Memory B cell (primary cell): ENCODE measurements at places on chromosomes 5 and 9.

DNA sequence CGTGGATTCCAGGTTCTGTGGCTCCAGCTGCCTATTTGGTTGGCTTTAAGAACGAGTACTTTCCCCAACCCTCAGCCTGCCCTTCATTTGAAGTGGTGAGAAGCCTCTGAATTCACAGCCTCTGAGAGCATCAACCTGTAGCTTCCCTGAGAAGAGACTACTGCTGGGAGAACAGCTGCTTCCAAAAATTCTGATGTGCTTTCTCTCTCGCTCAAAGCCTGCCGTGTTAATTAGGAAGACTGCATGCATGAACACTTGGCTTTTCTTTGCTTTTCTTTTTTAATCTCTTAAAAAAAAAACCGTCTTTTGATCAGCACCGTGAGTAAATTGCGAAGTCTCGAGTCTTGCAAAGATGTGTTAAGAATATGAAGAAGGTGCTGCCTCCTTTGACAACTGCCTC is 153.4 kb upstream of the MAP1B start:
- no peak for DNase-seq

DNA sequence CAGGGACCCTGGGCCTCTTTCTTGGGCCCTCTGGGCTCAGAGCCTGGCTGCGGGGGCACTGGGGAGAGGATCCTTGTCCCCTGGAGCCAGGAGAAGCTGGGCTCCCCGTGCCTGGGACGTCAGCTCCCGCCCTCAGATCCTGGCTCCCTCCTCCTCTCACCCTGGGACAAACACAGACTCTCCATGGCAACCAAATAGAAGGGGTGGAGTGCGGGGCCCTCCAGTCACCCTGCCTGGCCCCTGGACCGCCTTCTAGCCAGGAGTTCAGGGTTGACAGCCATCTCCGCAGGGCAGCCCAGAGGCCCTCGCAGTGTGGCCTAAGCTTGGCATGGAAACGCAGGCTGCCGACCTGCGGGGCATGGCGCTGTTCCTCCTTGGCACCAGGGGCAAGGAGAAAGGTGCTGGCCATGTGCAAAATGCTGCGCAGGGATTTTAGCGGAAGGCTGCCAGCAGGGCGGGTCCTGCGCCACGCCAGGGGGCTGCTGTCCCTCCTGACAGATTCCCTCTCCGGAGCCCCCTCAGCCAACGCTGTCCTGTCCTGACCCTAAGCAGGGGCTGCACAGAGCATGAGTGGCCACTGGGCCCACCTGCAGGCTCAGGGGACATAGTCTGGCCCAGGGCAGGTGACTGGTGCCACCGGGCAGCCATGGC is 1.0 kb downstream of the ZDHHC11 start:
- DNase-seq: no peak

GRCh38 chr9:138011951-138012500 is 134.4 kb downstream of the CACNA1B start:
- no peak for DNase-seq

DNA sequence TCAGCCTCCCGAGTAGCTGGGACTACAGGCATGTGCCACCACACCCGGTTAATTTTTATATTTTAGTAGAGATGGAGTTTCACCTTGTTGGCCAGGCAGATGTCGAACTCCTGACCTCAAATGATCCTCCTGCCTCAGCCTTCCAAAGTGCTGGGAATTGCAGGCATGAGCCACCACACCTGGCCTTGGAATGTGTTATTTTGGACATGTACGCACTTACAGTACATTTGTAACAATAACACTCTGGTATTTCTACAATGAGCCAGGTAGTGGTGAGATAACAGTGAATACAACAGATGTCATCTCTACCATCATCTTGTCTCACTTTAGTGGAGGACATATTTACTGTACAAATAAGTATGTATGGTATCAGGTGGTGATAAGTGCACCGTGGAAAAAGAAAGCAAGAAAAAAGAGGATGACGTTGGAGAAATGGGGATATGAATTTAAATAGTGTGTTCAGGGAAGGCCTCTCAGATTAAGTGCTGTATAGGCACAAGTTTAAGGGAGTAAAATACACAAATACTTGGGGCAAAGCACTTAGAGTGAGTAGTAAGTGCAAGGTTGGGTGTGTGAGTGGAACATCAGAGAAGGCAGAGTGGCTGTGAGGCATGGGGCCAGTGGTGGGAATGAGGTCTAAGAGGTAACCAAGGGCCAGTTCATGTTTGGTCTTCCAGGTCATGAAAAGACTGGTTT is 100.1 kb downstream of the CDC42SE2 start:
- no peak for DNase-seq

DNA sequence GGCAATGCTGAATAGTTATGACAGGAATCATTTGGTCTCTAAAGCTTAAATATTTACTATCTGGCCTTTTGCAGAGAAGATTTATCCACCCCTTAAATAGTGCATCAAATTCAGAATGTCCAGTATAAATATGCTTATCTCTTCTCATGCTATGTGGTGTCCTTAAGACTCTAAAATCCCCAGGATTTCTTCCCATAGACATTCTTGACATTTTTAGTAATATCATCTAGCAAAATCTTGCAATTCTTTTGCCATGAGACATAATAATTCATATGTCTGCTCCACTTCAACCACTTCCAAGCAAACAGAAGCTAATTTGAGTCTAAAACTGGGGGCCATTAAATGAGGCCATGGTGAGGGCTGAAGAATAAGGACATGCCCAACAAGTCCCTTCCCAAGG is 1923.4 kb upstream of the CDH9 start:
- DNase-seq: no peak

DNA sequence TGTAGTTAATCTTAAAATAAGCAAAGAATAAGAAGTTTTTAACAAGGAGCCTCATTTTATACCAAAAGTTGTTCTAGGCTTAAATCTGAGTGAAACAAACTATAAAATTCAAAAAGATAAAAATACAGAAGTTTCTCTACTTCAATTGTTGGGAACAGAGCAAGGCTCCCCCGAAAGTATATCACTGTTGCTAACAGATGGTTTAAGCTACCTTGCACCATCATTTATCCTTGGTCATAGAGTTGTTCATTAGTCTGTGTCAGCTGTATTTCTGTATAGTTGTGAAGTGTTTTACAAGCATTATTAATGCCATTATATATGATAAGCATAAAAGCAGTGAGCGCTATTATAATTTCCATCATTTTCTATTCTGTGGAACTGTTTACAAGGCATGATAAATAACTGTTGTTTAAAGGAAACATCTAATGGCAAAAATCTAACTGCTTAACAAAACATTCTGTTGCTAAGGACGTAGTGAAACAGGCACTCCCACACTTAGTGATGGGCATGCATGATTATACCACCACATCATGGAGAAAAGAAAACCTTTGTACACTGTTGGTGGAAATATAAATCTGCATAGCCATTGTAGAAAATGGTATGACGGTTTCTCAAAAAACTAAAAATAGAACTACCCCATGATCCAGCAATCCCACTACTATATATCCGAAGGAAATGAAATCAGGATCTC is 23.3 kb upstream of the ACO1 start:
- no peak for DNase-seq

DNA sequence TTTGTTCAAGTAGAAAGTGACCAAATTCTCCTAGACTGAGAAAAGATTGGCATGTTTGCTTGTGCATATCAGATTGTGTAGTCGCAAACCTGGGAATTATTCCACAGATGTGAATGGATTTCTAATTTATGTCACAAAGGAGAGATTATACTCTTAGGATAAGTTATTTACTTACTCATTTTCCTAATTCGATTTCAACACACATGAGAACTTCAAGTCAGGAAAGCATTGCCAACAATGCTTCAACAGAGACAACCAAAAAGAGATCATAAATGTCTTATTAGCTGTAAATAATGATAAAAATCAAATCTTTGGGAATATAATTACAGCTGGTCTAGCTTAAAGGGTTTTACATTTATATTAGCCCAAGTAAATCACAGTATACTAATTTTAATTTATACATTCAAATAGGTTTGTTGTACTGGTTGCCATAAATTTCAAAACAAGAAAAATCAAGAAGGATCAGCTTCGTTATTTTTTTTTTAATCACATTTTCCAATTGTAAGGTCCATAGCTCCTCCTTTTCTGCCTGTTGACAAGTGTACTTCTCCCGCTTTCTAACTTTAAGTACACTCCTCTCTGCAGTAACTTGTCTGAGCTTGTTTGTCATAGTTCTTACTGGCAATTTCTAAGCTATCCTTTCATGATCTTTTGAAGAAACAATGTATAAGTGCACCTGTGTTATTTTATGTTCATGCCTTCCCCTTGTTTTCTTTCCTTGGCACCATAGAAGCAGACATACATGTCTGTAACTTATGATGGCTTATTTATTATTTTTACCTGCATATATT is 246.6 kb downstream of the DEPDC1B start:
- DNase-seq: no peak

- no peak for DNase-seq
These were observed 28.2 kb downstream of the CARD6 start for GRCh38 chr5:40869384-40869783.

GRCh38 chr5:57482671-57483106 is at the start of gene ACTBL2:
ACTBL2 (minus strand) TSS chr5:57482811; CDS start chr5:57482707, 104 bp downstream.
- no peak for DNase-seq

DNA sequence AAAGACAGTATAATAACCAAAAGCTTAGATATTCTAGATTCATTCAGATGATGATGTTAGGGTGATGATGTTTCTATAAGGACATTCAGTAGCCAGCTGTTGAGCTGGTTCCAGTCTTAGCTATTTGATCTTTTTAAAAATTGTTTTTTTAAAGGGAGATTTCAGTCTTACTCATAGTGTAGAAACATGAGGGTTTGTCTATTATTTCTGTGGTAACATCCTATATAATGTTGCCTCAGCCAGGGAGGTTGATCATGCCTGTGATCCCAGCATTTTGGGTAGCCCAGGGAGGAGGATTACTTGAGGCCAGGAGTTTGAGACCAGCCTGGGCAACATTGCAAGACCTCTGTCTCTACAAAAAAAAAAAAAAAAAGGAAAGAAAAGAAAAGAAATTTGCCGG is 167.8 kb downstream of the DOCK2 start:
- DNase-seq: no peak

DNA sequence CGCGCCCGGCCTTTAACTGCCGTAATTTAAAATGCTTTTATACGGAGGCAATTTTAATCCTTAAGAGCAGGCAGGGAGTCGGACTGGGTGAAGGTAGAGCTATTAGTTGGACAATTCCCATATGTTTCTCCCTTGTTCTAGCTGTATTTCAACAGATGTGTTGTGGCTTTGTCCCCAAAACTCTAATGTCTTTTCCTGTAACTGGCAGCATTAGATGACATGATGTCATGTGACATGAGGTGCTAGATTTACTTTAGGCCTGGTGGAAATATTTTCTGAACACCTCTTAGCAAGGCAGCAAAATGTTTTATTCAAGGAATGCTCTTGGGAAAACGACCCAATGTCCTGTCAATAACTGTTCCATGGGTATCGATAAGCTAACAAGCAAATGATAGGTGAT is 8.5 kb downstream of the MYO10 start:
- DNase-seq: no peak

- DNase-seq: peak; percentile 73
These were observed 52.9 kb downstream of the LRSAM1 start for GRCh38 chr9:127503947-127504886.

DNA sequence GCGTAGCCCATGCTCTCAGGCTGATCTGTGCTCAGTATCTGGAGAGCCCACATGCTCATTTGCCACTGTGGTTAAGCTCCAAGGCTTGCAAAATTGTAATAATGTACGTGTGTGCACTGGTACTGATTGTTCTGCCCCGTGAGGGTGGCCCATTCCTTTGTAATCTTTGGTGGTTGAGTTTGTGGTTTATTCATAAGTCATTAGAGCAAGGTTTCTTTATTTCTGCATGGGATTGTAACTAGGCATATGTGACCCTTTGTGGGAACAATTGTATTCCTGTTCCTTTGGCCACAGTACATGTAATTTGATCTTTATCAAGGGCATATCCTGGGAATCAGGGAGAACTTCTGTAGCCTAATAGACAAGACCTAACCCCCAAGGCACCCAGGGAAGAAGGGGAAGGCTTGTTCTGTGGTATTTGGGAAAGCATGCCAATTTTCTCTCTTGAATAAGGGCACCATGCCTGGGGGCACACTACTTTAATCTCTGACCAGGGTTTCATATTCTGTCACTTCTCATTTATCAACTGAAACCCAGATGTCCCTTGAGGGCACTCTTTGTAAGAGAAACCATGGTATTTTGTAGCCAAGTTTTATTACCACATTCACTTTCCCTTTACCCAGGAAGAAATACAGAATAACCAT is 74.6 kb downstream of the NPR3 start:
- no peak for DNase-seq

GRCh38 chr5:178209334-178210072 is 5.2 kb downstream of the HNRNPAB start:
- no peak for DNase-seq

DNA sequence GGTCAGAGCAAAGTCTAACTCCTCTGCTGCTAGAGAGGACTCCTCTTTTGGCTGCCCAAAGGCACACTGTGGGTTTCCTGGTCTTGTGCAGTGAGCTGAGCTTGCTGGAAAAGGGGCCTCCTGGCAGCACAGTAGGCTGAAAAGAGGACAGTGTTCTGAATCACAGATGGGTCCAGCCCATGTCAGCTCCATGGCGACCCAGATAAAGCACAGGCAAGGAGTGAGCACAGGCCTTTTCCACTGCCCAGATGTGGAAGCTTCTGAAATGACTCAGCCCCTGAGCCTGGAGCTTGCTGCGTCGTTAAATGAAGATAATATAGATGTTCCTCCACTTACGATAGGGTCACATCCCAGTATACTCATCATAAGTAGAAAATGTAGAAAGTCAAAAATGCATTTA is 8.1 kb downstream of the CCDC180 start:
- DNase-seq: no peak

DNA sequence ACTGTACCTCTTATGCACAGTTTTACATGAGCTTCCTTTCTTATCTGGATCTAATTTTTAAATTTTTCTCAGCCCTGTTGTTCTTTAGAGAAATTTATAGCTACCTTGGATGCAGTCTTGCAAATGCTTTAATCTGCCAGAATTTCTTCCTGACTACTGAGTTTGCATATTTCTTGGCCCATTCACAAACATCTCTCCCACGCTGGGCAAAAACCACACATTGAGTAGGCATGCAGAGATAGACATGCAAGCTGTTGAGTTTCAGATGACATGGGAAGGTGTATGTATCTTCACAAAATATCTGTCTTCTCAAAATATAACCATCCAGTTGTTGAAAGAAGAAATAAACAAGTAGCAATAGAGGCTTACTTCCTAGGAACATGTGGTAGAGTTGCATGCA is 101.2 kb downstream of the PARP8 start:
- DNase-seq: no peak

- no peak for DNase-seq
These were observed 303.8 kb downstream of the EDIL3 start for GRCh38 chr5:84080908-84081307.

DNA sequence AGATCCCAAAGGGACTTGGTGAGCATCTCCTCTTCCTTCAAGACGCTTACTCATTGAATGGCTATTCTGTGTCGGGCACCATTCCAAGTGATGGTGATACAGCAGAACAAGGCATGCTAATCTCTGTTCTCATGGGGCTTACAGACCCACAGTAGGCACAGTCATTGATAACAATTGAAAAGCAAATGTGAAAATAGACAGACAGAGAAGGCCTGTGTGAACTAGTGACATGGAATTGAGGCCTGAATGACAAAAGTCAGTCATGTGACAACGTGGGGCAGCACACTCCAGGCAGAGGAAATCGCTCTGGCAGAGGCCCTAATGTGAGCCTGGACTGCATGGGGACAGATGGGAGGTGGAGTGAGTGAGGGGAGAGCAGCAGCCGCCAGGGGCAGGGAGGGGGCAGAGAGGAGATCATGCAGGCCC is 70.7 kb upstream of the CPLX2 start:
- no peak for DNase-seq

GRCh38 chr5:143065185-143065965 is 295.2 kb downstream of the ARHGAP26 start:
- DNase-seq: no peak
